ENCODE measurements at places on chromosomes 13 and 19.

DNA sequence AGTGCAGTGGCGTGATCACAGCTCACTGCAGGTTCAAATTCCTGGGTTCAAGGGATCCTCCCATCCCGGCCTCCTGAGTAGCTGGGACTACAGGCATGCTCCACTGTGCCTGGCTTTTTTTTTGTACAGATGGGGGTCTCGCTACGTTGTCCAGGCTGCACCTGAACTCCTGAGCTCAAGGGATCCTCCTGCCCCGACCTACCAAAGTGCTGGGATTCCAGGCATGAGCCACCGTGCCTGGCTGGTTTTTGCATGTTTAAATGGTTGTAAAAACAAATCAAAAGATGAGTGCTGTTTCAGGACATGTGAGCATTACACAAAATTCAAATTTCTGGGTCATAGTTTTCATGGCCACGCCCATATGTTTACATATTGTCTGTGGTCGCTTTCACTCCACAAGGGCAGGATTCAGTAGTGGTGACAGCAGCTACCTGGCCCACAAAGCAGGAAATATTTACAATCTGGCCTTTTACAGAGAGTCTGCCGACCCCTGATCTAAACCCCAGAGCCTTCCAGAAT, 5.3 kb downstream of the MATK start:
- DNase-seq = no peak

- no peak for DNase-seq
Measured at GRCh38 chr13:33870046-33870668, 52.2 kb downstream of the RFC3 start.

DNA sequence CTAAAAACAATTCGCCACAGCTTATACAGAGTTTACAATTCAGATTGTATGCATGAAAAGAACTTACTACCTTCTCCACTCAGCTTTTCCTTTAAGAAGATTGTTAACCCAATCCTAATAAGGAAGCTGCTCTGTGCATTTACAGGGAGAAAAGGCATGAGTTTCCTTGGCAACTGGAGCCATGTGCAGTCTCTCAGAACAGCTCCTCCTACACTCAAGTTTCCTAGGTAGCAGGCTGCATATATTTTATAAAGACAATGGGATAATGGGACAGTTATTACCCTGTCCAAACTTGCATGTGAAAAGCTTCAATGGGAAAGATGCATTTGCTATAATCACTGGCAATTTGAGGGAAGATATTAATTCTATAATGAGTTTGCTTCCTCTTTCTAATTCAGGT, 125.5 kb upstream of the TRPC4 start:
- DNase-seq = no peak

DNA sequence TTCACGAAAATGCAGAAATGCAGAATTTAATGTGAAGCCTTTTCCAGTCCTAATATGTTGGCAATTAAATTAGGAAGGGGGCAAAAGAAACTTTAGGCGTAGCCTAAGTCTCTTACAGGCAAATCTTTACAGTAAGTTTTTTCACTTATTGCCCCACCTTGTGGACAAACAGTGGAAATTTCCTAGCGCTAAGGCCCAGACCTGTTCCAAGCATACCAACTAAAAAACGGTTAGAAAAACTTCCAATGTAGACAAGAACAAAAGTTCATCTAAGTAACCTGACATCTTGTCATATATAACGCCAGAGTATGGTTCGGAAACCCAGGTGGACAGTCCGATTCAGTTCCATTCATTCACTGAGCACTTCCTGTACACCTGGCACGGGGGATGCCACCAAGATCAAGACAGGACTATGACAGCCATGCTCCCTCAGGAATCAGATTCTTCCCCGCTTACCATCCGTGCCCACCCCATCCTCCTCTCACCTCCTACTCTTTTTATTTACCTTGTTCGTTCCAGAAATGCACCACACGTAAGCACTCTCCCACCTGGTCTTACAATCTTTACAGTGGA, 4.9 kb downstream of the ZAR1L start:
- peak; percentile 26 for DNase-seq

DNA sequence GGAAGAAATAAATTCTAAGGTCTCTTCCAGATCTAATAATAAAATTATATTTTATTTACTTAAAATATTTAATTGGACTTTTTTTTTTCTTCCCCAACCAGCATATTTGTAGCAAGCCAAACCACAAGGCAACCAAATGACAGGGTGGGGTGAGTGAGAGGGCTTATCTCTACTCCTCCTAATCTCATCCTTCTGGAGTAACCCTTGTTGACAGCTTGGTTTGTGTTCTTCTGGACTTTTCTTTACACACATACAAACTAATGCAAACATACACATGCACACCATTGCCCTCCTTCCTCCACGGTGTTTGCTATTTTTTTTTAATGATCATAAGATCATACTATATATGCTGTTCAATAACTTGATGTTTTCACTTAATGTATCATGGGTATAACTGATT, 383.1 kb downstream of the DLEU7 start:
- no peak for DNase-seq

DNA sequence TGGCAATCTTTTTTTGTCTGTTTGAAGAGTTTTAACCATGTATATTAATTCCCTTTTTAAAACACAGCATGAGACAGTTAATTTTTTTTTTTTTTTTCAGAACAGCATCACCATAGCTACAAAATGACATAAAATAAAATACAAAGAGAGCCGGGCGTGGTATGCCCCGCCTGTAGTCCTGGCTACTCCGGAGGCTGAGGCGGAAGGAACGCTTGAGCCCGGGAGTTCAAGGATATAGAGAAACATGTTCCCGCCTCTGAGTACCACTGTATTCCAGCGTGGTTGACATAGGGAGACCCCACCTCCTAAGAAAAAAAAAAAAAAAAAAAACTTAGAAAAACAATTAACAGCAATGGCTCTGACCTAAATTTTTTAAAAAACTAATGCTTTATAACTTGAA, 10.0 kb upstream of the INSR start:
- DNase-seq = no peak

- DNase-seq = no peak
Measured at GRCh38 chr13:107358866-107359265, 790.9 kb upstream of the ARGLU1 start.

- no peak for DNase-seq
Measured at GRCh38 chr19:6678690-6679109, 8.7 kb upstream of the TNFSF14 start.

DNA sequence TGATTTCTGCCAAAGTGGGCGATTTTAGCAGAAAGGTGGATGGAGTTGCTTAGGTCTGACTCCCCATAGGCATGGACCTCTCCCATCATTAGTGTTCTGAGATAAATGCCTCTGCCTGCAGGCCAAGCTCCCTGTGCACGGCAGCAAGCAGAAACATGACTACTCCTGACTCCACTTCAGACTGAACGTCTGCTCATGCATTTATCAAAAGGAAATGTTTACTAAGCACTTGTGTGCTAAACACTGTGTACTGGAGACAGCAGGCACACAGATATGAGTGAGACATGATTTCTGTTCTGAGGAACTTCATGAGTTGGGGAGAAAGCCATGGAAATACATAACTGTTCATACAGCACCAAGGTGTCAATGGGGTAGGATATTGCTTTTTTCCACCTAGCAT, 149.6 kb downstream of the MIPEP start:
- no peak for DNase-seq

DNA sequence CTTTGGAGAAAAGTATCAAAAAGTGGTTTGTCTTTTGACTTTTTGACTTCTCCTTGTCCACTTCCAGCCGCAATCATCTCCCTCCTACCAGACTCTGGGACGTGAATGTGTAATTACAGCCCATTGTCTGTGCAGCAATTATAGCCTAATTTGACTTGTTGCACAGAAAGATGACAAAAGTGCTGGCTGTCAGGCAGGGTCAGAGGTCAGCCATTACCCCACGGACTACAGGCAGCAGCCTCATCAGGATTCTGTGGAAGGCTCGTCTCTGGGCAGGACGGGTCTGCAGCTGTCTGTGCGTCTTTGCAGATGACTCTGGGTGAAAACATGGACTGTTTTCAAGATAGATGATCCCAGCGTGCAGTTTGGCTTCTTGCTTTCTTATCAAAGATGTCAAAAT, 102.2 kb upstream of the EDNRB start:
- DNase-seq = peak; percentile 48

GRCh38 chr13:37102896-37103295, 2.6 kb downstream of the CSNK1A1L start:
- DNase-seq = no peak

DNA sequence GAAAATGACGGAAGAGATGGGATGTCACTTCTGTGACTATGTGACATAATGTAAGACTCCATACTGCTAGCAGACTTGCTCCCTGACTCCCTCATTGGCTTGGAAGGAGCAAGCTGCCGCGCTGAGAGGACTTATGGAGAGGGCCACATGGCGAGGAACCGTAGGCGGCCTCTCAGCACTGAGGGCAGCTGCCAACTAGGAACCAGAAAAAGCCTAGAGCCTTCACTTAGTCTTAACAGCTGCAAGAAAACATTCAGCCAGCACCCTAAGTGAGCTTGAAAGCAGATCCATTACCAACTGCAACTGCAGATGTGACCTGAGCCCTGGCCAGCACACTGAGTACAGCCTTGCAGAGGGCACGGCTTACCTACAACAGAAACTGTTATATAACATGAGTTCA, 33.9 kb downstream of the USP12 start:
- no peak for DNase-seq

DNA sequence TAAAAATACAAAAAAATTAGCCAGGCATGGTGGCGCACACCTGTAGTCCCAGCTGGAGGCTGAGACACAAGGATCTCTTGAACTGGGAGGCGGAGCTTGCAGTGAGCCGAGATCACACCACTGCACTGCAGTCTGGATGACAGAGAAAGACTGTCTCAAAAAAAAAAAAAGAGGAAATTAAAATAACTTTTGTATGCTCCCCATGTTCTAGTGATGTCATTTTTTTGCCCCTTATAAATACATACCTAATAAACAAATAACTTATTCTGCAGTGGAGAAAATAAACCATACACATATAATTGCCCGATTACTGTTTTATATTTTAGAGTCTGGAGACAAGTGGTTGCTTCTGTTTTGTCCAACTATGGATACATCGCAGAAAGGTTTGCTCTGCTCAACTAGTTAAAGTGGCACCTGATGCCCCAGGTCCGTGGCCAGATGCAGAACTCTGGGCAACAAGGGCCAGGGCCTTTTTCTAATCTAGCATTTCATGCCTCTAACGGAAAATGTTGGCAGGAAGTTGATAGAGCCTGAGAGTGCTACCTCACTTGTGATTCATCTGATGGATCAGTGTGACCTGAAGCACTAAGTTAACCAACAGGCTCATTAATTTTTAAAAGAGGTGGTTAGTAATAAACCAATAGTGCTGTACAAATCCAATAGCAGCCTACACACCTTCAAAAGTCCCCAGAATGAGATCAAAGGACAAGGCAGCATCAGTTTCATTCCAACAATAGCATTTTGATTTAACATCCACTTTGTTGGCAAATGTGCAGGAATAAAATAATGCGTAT, 18.8 kb downstream of the UBE2L5 start:
- DNase-seq = no peak

- DNase-seq = no peak
Measured at GRCh38 chr13:99527301-99527700, 26.0 kb downstream of the TM9SF2 start.

GRCh38 chr19:31018936-31019335, 330.3 kb downstream of the TSHZ3 start:
- DNase-seq = no peak

- DNase-seq = no peak
Measured at GRCh38 chr13:44302940-44303575, 70.6 kb upstream of the SERP2 start.

DNA sequence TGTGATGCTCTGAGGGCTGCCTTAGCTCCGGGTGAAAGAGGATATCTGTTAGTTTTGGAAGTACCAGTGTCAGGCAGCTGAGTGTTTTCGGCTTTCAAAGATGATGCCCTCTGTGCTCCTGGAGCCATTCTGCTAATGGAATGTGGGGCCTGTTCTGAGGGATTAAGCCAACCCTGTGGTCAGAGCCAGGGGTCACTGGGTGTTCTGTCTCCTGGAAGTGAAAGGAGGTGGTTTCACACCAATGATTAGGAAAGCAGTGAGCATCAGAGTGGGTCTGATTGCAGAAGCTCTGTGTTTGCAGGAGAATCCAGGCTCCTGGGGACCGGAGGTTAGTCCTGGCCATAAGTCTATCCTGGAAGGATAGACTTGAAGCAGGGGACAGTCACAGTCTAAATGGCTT, 94.6 kb downstream of the UQCRFS1 start:
- DNase-seq = no peak

DNA sequence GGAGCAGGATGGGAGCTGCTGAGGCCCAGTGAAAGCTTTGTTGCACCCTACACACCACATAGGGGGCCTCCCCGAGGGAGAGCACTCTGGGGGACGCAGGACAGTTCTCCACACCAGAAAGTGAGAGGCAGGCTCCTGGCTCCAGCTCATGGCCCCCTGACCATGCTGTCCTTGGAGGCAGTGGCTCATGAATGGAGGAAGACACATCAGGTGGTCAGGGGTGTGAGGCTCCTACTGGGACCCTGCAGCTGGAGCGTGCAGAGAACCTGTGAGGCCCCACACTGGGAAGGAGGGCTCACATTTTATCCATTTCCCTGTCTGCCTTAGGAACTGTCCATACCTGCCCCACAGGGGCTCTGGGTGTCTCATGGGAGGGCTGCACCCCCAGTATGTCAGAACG, 85.3 kb downstream of the ZNF536 start:
- no peak for DNase-seq

GRCh38 chr19:58476498-58477015, 405 bp downstream of the ZNF446 start:
- DNase-seq = no peak

- peak; percentile 68 for DNase-seq
Measured at GRCh38 chr19:10353793-10354391, 14.5 kb upstream of the ICAM3 start.

- no peak for DNase-seq
Measured at GRCh38 chr13:48618937-48619336, 34.8 kb upstream of the CYSLTR2 start.

- no peak for DNase-seq
Measured at GRCh38 chr19:58350871-58351557, 2.3 kb downstream of the A1BG start.

- DNase-seq = no peak
Measured at GRCh38 chr13:47457626-47458025, 543.4 kb downstream of the SUCLA2 start.

- no peak for DNase-seq
Measured at GRCh38 chr19:19445911-19446361, 40.5 kb downstream of the GATAD2A start.

DNA sequence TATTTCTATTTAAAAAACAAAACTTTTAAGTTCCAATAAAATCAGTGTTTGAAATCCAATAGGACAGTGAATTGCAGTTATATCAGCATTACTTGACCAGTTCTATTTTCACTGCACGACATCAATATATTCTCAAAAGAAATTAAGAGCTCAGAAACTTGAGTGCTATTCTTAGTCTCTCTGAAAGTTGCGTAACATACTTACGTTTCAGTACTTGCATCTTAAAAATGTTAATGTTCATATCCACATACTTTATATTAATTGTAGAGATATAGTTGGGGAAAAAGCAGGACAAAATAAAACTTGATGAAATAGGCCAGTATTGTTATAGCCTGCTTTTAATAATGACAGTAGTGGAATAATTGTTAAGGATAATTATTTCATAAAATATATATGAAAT, 720.5 kb upstream of the PCDH9 start:
- DNase-seq = no peak

GRCh38 chr19:3140667-3141038, 4.8 kb downstream of the GNA15 start:
- no peak for DNase-seq

GRCh38 chr13:48437371-48437770, 24.5 kb upstream of the LPAR6 start:
- no peak for DNase-seq

GRCh38 chr19:51131780-51132680, 7.3 kb downstream of the SIGLEC9 start:
- no peak for DNase-seq

GRCh38 chr19:18091217-18091608, 4.5 kb upstream of the IL12RB1 start:
- no peak for DNase-seq
